GM23338 (cell line): ENCODE measurements at places on chromosomes 1 and 21. TPM values are rescaled to one million over a fixed set of nuclear protein-coding genes. Genes with fewer than 3 reads are reported as not detected.
A peak's percentile ranks its signal among the peaks of the same experiment; 100 is the strongest.

GRCh38 chr1:201791779-201792173, 37.2 kb upstream of the IPO9 start:
- no peaks in the 10 kb centered on the region for H3K27me3 ChIP-seq
- no peak overlapping the region for H3K4me3 ChIP-seq
- H3K4me1 ChIP-seq = no peaks in the 10 kb centered on the region
- H3K27ac ChIP-seq = no peak overlapping the region

Gene DYNLT5
- polyA plus RNA-seq = 0.95 and 1.3 TPM in 2 replicates

Gene FLG
- not detected in 2 replicates for polyA plus RNA-seq

GRCh38 chr1:39656391-39656790, 15.5 kb downstream of the NT5C1A start:
- H3K27me3 ChIP-seq = peaks cover 48% of the 10 kb centered on the region
- no peak overlapping the region for H3K4me3 ChIP-seq
- no peaks in the 10 kb centered on the region for H3K36me3 ChIP-seq
- no peak for DNase-seq
- 0 out of 2 replicates have a peak, but pooled peaks cover 6% of the 10 kb centered on the region for H3K4me1 ChIP-seq
- H3K27ac ChIP-seq = no peak overlapping the region

- H3K4me1 ChIP-seq = peaks cover 15% of the 10 kb centered on the region
- peaks cover 73% of the 10 kb centered on the region for H3K27me3 ChIP-seq
- no peak overlapping the region for H3K27ac ChIP-seq
- H3K4me3 ChIP-seq = peak overlapping the region; percentile 68
These were observed 1.5 kb upstream of the BATF3 start for GRCh38 chr1:212700892-212701819.

DNA sequence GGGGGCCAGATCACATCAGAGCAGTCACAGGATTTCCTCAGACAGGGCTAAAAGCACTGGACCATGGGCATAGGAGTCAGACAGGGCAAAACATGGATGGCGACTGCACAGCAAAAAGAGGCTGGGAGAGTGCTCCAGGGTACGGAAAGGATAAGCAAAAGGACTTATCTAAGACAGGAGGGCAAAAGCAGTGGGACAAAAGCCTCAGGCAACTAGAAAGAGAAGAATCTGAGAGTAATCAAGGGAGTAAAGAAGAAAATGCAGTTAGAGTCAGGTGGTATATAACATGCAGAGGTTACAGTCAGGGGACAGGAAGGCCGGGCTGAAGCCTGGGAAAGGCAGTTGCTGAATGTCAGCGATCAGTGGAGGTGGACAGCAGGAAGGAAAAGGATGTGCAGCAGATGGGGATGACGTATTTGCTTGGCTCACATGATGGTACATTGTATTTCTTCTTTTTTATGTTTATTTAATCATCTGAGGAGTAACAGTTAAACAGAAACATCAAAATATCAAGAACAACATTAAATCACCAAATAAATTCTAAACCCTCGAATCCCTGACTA, 63.1 kb upstream of the CNN3 start:
- no peak for DNase-seq
- no peaks in the 10 kb centered on the region for H3K27me3 ChIP-seq
- H3K4me3 ChIP-seq = no peak overlapping the region
- H3K36me3 ChIP-seq = no peaks in the 10 kb centered on the region
- H3K4me1 ChIP-seq = no peaks in the 10 kb centered on the region

Gene YARS1
- 132 and 134 TPM in 2 replicates for polyA plus RNA-seq

DNA sequence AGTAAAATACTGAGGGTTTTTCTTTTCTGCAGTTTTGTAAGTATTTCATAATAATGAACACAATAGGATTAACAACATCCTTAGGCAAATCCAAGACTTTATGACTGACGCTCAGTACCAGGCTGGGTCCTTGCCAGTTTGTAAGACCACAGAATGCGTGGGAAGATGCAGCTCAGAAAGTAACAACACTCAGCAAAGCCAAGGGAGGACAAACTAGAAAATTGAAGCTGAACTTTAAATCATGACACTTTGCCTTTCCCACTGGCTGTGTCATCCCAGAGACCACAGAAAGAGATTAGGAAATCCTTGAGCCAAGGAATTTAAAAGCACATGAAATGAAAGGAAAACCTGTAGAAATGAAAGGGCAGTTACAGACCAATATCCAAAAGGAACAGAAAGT, 426.3 kb upstream of the CHRM3 start:
- H3K27ac ChIP-seq = no peak overlapping the region
- no peaks in the 10 kb centered on the region for H3K27me3 ChIP-seq
- H3K4me1 ChIP-seq = no peaks in the 10 kb centered on the region
- H3K36me3 ChIP-seq = no peaks in the 10 kb centered on the region
- H3K4me3 ChIP-seq = no peak overlapping the region
- no peak for DNase-seq

Gene RUNX1
- polyA plus RNA-seq = 0.29 and 0.31 TPM in 2 replicates

GRCh38 chr1:76833151-76833550, 34.1 kb upstream of the ST6GALNAC5 start:
- no peaks in the 10 kb centered on the region for H3K27me3 ChIP-seq
- H3K4me3 ChIP-seq = no peak overlapping the region
- no peaks in the 10 kb centered on the region for H3K4me1 ChIP-seq
- no peak overlapping the region for H3K27ac ChIP-seq

- H3K4me1 ChIP-seq = peaks cover 37% of the 10 kb centered on the region
- DNase-seq = peak; percentile 83
- peaks cover 6% of the 10 kb centered on the region for H3K27me3 ChIP-seq
- peak overlapping the region; percentile 59 for H3K4me3 ChIP-seq
- H3K27ac ChIP-seq = peak overlapping the region; percentile 90
These were observed 16.8 kb upstream of the STMN1 start for GRCh38 chr1:25922971-25923552.

Gene ANGPTL3
- 0.10 and 0.16 TPM in 2 replicates for polyA plus RNA-seq

- no peaks in the 10 kb centered on the region for H3K4me1 ChIP-seq
- H3K4me3 ChIP-seq = no peak overlapping the region
- H3K27ac ChIP-seq = no peak overlapping the region
- no peaks in the 10 kb centered on the region; the same call in 1 of the 2 replicates for H3K36me3 ChIP-seq
- H3K27me3 ChIP-seq = no peaks in the 10 kb centered on the region
- DNase-seq = no peak
These were observed 12.4 kb downstream of the XKR8 start for GRCh38 chr1:27972141-27972540.

Gene IFNLR1
- polyA plus RNA-seq = 6.2 and 8.9 TPM in 2 replicates

Gene CLEC20A
- polyA plus RNA-seq = not detected in 2 replicates

- peak; percentile 10 for DNase-seq
- no peaks in the 10 kb centered on the region for H3K27me3 ChIP-seq
- no peak overlapping the region for H3K4me3 ChIP-seq
- H3K27ac ChIP-seq = no peak overlapping the region
These were observed 59.9 kb upstream of the ZSWIM5 start for GRCh38 chr1:45266151-45266801.

Gene ICOSLG
- polyA plus RNA-seq = 1.3 and 1.6 TPM in 2 replicates

Gene PPIAL4G
- polyA plus RNA-seq = 0.07 TPM in 1 of 2 replicates, not detected in the other

- H3K36me3 ChIP-seq = no peaks in the 10 kb centered on the region
- H3K27me3 ChIP-seq = no peaks in the 10 kb centered on the region
- no peaks in the 10 kb centered on the region for H3K4me1 ChIP-seq
- no peak for DNase-seq
These were observed 128.3 kb downstream of the LRRC40 start for GRCh38 chr1:70077066-70077465.

DNA sequence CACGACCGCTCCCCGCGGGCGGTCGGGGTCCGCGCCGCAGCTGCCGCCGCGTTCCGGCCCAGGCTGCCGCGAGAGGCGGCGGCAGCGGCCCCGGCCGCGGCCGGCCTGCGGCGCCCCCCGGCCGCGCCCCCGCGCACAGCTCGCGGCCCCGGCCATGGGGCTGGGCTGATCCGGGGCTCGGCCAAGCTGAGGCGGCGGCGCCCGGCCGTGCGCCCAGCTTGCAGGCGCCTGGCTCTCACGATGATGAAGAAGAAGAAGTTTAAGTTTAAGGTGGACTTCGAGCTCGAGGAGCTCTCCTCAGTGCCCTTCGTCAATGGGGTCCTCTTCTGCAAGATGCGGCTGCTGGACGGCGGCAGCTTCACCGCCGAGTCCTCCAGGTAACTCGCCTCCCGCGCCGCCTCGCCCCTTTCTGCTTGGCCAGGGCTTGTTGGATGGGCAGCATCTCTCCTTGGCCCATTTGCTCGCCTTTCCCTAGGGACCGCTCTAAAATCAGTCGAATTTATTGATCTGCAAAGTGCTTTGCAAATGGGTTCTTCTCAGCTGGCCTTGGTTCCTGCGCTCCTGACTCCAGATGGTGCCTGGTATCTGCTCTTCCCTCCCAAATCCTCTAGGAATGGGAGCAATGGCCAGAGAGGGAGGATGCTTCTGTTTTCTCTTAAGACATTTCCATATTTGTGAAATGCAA, 431 bp downstream of the EEIG2 start:
- DNase-seq = peak; percentile 44
- H3K27me3 ChIP-seq = no peaks in the 10 kb centered on the region
- peak overlapping the region; percentile 40; the same call in 1 of the 2 replicates for H3K27ac ChIP-seq
- peaks cover 39% of the 10 kb centered on the region for H3K4me1 ChIP-seq

Gene CR1L
- 13.4 and 21.4 TPM in 2 replicates for polyA plus RNA-seq

DNA sequence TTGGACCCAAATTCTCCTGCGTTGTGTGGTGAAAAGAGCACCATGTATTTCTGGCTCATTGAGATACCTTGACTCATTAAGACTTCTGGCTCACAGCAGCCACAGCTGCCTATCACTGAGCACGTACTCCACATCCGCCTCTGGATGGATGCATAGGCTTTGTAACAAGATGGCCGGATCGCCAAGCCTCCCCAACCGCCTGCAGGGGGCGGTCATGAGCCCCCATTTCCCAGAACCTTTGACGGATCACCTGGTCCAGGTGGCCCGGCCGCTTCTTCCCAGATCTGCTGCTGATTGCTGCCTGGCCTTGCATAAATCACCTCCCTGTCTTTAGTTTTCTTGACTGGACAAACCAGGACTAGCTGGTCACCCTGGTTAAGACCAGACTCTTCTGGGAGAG, 156.5 kb upstream of the KLHDC7A start:
- H3K4me3 ChIP-seq = no peak overlapping the region
- H3K36me3 ChIP-seq = no peaks in the 10 kb centered on the region
- no peak overlapping the region for H3K27ac ChIP-seq
- DNase-seq = peak; percentile 63

- H3K27ac ChIP-seq = no peak overlapping the region
- H3K4me1 ChIP-seq = no peaks in the 10 kb centered on the region
- H3K27me3 ChIP-seq = no peaks in the 10 kb centered on the region
- peak; percentile 43 for DNase-seq
These were observed 25.7 kb downstream of the LDLRAD1 start for GRCh38 chr1:53992085-53992874.

Gene CCDC27
- 0.18 TPM in 1 of 2 replicates, not detected in the other for polyA plus RNA-seq

- H3K4me3 ChIP-seq = peak overlapping the region; percentile 80
- no peaks in the 10 kb centered on the region for H3K27me3 ChIP-seq
- no peaks in the 10 kb centered on the region for H3K36me3 ChIP-seq
- peak; percentile 97 for DNase-seq
- H3K4me1 ChIP-seq = peaks cover 43% of the 10 kb centered on the region
- peak overlapping the region; percentile 73; the same call in 1 of the 2 replicates for H3K27ac ChIP-seq
These were observed 3.8 kb downstream of the MPZ start for GRCh38 chr1:161305867-161306519.

DNA sequence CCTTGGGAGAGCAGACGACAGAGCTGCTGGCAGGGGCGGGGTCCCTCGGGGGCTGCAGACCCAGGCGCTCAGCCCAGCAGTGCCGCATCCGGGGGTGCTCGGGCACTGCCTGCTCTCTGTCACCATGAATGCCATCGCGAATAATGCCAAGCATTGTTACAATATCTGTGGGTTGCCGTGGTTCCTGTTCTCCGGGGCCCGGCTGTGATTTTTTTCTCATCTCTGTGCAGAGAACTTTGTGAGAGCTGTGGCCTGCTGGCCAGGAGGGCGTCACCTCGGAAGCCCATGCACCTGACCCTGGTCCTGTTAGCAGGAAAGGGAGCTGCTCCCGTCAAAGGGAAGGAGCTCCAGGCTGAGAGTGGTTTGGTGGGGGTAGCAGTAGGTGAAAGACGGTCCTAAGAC, 70.4 kb downstream of the PRDM16 start:
- H3K4me1 ChIP-seq = no peaks in the 10 kb centered on the region
- no peaks in the 10 kb centered on the region for H3K36me3 ChIP-seq
- H3K27ac ChIP-seq = no peak overlapping the region
- DNase-seq = no peak
- no peaks in the 10 kb centered on the region for H3K27me3 ChIP-seq

DNA sequence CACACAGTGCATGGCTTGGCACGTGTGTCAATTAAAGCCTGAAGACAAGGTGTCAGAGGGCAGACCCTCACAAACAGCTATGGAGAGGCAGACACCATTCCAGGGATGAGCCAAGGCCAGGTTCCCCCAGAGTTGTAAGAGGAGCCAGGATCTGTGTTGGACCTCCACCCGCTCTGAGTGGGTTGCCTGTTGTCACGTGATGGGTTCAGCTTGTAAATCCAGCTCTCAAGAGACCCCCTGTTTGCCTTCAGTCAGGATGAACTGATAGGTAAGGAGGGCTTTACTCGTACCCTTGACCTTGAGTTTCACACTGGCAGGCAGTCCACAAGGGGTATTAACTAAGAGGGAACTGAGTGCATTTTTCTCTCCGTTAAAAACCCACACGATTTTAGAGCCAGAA, 27.7 kb upstream of the KCND3 start:
- no peak overlapping the region for H3K4me3 ChIP-seq
- no peak overlapping the region for H3K27ac ChIP-seq
- no peaks in the 10 kb centered on the region for H3K36me3 ChIP-seq
- no peaks in the 10 kb centered on the region for H3K27me3 ChIP-seq
- no peaks in the 10 kb centered on the region; the same call in 1 of the 2 replicates for H3K4me1 ChIP-seq
- no peak for DNase-seq

DNA sequence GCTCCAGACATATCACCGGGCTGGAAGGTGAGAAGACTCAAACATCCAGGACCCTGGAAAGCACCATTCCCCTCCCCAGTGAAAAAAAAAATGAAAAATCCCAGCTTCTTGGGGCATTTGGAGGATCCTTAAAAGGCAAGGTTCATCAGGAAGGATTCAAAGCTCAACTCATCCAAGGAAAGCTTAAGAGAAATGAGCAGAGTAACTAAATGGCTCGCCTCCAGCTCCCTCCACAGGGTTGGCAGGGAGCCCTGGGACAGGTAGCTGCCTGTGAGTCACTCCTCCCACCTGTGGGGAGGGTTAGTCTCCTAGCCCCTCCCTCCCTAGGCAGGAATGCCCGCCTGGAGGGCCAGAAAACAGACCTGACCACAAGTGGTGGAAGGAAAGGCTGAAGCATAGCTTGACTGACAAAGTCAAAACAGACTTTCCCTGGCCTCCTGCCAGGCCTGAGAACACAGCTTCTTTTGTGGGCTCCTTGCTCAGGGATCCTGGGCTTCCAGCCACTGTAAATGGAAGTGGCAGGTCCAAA, 712 bp upstream of the LAMB3 start:
- H3K4me1 ChIP-seq = peaks cover 7% of the 10 kb centered on the region
- DNase-seq = peak; percentile 66
- no peaks in the 10 kb centered on the region for H3K36me3 ChIP-seq
- no peak overlapping the region for H3K4me3 ChIP-seq
- no peaks in the 10 kb centered on the region for H3K27me3 ChIP-seq
